ENCODE measurements at places on chromosomes 3 and 15.

DNA sequence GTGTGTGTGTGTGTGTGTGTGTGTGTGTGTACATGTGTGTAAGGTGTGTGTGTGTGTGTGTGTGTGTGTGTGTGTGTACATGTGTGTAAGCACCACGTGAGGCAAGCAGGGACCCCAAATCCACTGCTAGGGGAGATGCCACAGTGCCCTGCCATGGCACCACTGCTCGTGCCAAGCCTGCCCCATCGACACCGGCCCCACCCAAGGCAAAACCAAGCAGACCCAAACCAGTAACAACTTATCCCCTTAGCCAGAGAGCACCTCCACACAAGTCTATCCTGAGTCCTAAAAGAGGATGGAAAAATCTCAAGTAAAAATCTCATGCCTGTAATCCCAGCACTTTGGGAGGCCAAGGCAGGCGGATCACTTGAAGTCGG is 45.1 kb downstream of the BDH1 start:
- DNase-seq = no peak

DNA sequence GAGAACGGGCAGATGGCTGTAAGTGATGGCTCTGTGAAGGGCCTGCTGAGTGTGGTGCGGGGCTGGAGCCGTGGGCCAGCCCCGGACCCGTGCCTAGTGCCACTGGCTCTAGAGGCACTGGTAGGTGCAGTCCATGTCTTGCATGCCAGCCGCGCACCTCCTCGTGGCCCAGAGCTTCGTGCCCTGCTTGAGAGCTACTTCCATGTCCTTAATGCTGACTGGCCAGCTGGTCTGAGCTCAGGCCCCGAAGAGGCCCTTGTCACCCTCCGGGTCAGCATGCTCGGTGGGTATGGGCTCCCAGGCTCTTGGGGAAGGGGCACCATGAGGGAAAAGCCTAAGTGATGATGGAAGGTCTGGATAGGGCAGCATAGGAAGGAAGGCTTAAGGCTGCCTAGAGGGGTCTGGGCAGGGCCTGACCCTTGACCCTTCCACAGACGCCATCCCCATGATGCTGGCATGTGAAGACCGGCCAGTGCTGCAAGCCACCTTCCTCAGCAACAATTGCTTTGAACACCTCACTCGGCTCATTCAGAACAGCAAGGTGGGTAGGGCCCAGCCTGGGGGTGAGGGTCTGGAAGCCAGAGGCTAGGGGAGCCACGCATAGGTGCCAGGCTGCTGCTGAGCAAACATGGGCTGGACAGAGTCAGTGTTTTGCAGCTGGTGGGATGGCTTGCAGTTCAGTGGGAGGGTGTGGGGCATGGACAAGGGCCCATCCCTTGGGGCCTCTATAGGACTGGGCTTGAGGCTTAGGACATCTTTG is 12.1 kb downstream of the NBEAL2 start:
- no peak for DNase-seq

DNA sequence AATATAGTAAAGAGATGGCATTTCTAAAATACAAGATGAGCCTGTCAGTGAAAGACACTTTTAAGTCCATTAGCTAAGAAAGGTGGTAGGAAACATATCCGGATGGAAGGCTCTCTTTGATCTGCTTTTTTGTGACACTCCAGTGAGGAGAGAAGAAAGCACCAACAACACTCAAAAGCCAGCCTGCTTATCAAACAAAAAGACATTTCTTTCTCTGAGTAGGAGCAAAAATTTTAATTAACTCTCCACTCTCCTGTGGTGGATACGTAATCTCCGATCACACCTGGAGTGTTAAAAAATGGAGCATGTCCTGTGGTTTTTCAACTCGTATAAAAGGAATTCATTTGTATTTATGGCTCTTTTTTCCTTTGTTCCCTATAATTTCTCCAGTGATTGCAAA is 65.3 kb downstream of the OXNAD1 start:
- DNase-seq = no peak

- no peak for DNase-seq
Measured at GRCh38 chr3:137854533-137855261, 90.6 kb downstream of the SOX14 start.

- no peak for DNase-seq
Measured at GRCh38 chr3:16398648-16399047, 114.9 kb downstream of the RFTN1 start.
